ENCODE measurements at places on chromosomes 1 and 21.

DNA sequence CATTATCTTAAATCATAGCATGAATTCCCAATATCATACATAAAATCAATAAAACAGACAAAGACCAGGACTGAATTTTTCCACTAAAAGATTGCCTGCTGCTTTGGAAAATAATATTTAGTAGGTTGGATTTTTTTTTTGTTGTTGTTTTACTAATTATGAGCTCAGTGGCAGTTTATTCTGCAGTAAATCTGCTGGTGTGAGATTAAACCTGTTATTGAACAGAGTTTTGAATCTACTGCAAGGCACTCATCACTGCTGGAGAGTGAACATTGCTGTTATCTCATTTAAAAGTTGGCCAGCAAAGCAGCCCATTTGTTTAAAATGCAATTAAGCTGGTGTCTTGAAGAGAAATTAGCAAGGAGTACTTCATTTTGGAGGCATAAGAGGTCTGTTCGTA lies 986.1 kb downstream of the ADGRL2 start:
- DNase-seq, result no peak

DNA sequence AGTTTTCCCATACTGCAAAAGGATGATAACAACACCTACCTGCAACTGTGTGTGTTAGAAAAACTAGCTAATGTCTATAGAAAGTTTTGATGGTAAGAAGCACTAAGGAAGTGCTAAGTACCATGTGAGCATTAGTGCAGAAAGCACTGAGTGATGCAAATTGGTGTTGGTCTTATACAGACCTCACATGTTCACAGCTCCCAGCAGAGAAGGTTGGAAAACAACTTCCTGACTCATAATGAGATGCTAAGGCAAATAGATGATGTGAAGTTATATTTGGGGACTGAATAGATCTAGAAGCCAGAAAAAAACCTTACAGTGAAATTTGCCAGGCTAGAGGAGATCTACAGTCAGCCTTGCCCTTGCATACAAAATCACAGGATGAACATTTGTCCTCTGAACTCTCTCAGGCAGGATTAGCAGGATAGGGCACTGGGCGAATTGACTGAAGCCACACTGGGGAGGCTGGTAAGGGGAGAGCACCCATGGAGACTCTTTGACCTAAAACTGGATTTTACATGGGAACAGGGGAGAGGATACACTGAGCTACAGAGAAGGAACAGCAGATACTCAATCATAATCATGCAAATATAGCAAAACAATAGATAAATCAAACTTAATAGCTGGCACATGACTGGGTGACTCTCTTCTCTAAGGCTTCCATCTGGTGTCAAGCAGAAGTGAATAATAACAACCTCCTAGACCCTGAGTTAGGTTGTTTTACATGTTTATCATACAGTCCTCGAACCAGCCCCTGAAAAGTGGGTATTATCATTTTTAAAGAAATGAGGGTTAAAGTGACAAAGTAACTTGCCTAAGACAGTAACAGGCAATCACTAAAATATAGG lies 61.3 kb downstream of the ASTN1 start:
- no peak for DNase-seq

DNA sequence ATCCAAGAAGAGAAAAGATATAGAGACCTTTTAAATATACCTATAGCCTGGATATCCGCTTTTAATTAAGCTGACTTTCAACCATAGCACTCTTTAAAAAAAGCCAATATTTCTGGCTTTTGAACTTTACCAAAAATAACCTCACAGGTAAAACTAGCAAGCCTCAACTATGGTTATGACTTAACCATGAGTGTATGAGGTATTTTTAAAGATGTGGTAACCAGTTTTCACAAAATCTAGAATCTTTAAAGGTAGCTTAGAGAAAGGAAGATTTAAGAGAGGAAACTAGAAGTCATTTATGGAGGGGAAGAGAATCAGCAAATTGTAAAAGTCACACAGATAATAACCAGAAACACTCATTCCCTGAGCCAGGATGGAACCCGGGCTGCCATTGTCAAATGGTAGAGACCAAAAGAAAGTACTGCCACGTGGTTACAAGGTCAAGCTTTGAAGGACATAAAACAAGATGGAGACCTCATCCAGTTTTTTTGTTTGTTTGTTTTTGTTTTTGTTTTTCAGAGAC lies 288.4 kb upstream of the RGS18 start:
- DNase-seq, result no peak

DNA sequence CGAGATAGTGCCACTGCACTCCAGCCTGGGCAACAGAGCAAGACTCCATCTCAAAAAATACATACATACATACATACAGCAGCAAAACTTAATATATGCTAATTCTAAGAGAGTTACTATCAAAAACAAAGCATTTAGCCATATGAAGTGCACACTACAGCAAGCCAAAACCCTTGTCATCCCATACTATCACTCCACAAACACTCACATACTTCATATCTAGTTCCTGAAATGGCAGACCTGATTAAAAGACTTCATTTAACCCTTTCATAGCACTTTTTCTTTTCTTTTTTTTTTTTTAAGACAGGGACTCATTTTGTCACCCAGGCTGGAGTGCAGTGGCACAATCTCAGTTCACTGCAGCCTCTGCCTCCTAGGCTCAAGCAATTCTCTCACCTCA lies 65.6 kb downstream of the COP1 start:
- DNase-seq, result no peak

DNA sequence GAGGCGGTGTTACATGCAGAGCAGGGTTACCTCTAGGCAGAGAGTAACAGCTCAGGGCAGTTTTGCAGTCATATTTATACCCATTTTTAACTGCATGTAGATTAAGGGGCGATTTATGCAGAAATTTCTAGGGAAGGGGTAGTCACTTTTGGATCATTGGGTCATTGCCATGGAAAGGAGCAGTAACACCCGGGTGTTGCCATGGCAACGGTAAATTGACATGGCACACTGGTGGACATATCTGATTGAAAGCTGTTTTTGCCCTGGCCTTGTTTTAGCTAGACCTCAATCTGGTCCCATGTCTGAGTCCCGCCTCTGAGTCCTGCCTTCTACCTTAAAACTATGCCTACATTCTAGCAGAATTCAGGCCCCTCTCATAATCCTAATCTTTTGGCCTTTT lies 11.8 kb upstream of the USP1 start:
- DNase-seq, result no peak

- DNase-seq, result no peak
Measured at GRCh38 chr1:186662752-186663151, 17.5 kb downstream of the PTGS2 start.

- DNase-seq, result no peak
Measured at GRCh38 chr1:37746806-37747205, 18.1 kb downstream of the EPHA10 start.

DNA sequence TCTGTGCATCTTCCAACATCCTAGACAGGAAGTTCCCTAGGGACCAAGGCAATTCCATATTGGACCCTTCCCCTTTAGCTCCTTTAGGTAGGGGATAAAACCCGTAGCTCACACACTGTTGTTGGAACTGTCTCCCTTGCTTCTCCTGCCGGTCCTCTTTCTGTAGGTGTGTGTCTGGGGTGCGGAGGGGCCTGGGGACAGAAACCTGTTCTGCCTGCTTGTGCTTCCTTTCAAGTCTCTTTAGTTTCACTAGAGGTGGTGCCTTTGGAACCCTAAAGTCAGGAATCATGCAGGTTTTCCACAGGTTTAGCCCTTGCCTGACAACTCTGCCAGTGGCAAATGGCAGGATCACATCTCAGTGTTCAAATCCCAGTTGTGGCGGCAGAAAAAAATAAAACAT lies 74.6 kb upstream of the PTGFRN start:
- DNase-seq, result no peak

- DNase-seq, result no peak
Measured at GRCh38 chr1:100344774-100345173, 7.5 kb upstream of the CDC14A start.

DNA sequence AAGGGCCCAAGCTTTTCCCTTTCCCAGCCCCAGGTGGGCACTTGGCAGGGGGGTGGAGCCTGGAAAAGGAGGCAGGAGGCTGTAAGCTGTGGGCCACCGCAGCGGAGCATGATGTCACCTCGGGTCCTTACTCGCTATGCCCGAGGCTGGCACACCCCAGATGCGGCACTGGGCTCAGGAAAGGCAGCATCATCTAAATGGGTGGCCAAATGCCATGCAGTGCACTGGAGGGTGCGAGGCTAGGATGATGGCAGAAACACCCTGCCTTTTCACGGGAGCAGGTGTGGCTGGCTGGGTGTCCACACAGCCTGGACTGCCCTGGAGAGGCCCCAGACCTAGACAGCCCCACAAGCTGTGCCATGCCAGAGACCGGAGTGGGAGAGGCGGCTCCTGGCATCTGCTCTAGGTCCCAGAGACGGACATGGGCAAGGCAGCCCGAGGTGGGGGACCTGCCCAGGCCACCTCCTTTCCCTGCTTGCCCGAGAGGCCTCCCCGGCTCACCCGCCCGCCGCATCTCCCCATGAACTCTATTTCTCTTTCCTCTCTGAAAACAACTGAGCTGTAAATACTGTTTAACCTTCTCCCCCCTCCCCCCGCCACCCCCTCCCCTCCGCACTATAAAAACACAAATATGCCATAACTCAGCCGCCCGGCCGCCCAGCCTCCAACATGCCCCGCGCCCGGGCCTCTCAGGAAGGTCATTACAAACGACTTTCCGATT lies 124.7 kb downstream of the CASZ1 start:
- no peak for DNase-seq

- no peak for DNase-seq
Measured at GRCh38 chr1:197222780-197223179, 45.3 kb upstream of the CRB1 start.

GRCh38 chr1:109501644-109502363 lies 7.7 kb downstream of the AMIGO1 start:
- DNase-seq, result no peak

GRCh38 chr1:167439301-167439988 lies 78.9 kb downstream of the CD247 start:
- no peak for DNase-seq

- no peak for DNase-seq
Measured at GRCh38 chr1:107196973-107197562, 56.2 kb downstream of the NTNG1 start.

DNA sequence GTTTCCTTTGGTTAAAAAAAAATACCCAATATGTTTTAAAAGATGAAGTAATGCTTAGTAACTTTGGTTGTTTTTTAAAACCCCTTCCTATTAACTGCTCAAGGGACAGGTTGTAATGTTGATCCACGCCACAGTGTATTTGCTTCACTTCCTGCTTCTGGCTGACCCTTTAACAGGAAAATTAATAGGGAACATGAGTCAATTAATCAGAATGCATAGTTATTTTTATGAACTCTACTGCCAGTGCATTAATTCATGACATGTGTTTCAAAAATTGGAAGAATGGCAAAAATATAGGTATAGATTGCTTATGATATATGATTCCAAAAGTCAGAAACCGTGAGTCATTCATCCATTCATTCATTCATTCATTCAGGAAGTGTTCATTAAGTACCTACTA lies 204.8 kb downstream of the SETD4 start:
- no peak for DNase-seq

GRCh38 chr1:67675800-67676199 lies 9.2 kb upstream of the GADD45A start:
- no peak for DNase-seq

DNA sequence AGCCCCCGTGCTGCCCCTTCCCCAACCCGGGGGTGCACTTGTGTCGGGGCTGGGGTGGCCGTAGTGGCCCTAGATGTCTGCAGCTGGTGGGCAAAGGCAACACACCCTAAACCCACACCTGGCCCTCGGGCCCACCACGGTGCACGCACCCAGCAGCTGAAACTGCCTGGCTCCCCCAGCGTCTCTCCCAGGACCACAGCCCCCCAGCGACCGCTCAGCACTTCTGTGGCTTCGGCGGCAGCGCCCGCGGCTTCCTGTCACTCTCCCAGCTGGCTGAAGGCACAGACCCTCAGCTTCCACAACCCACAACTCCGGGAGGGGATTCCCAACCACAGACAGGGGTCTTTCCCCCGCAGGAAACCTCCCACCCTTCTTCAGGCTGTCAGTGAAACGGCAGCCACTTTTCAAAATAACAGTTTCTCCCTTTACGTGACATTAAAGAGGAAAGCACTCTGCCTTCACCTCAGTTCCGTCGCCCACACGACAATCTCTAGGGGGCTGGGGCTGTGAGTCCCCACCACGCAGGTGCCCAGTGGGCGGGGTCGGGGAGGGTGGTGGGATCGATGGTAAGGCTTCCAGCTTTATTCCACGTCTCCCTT lies 40.7 kb upstream of the COL6A2 start:
- DNase-seq, result no peak

DNA sequence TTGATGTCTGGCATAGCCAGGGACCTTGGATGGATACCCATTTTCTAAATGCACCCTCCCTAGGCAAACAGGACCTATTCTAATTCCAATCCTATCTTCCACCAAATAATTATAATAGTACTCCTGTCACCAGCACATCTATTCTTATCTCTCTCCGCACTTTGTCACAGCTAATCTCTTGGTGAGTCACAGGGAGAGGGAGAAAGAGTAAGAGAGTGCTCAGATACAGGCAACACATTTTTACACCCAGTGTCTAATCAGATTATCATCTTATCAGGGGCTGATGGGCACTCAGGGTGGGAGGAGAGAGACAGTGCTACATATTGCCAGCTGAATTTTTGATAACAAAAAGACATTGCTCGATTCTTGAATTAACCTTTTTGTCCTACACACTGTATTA lies 275.0 kb upstream of the BEND5 start:
- DNase-seq, result no peak

- no peak for DNase-seq
Measured at GRCh38 chr1:28428012-28428411, 58.5 kb downstream of the PHACTR4 start.

DNA sequence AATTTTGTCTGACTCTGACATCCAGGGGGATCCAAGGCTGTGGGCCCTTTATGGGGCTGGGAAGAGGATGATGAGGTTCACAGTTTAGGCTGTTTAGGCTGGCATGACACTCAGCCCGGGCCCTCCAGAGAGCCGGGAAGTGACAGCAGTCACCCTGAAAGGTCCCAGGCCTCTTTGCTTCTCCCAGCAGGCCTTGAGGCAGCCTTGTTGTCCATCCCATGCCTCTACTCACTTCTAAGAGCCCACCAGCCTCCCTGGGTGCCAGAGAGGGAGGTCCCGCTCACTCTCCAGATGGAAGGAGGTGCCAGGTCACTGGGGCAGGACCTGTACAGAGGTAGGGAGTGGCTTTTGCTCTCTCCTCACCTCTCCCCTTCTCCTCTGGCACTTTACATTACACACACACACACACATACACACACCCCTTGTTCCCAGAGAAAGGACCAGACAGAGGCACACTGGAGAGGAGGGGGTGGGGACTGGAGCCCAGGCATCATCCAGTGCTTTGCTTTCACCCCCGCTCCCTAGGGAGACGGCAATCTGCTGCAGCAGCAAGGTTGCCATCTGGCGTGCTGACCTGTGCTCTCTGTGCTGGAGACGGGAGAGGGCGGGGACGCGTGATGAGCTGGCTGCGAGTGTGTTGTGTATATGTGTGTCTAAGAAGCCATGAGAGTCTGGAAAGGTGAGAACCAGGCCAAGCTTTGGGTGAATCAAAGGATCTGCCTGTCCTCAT lies 4.6 kb downstream of the KLHDC8A start:
- no peak for DNase-seq

GRCh38 chr21:44442266-44443125 lies 12.8 kb upstream of the LRRC3 start:
- no peak for DNase-seq

Measured in CD4-positive, alpha-beta memory T cell (primary cell).